SK-N-MC (cell line): ENCODE measurements at places on chromosomes 12 and 14.

GRCh38 chr14:92877757-92878431, 45.1 kb upstream of the CHGA start:
- DNase-seq: no peak

- DNase-seq: no peak
These were observed 724 bp upstream of the CS start for GRCh38 chr12:56300644-56301464.

- no peak for DNase-seq
These were observed 11.9 kb downstream of the SART3 start for GRCh38 chr12:108548954-108549521.

DNA sequence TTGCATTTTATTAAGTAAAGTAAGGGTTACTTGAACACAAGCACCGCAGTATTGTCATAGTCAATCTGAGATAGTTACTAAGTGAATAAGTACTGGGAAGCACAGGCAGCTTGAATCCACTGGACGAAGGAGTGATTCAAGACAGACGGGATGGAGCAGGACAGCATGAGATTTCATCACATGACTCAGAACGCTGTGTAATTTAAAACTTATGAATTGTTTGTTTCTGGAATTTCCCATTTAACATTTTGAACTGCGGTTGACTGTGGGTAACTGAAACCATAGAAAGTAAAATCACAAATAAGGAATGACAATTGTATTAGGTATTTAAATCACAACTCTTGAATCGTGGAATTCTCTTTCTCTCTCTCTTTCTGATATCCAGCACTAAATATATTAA, 1630.4 kb upstream of the SEL1L start:
- no peak for DNase-seq

- no peak for DNase-seq
These were observed 2.3 kb downstream of the TULP3 start for GRCh38 chr12:2893007-2893406.

DNA sequence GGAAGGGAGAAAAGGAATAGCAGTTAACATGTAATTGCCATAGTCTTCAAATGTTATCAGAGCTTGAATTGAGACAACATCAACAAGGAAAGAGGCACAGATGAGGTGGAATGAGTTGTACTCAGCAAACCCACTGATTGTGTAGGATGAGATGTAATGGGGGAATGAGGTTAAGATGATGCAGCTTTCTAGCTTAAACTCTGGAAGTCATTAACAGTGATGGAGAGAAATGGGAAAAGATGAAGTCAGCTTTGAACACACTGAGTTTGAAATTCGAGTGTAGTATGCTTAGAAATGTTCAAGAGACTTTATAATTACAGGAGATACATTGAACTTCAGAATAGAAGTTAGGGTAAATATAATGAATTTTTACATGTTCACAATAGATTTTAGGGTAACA, 106.9 kb downstream of the PRKD1 start:
- DNase-seq: no peak

GRCh38 chr12:89211456-89211855, 140.8 kb downstream of the DUSP6 start:
- DNase-seq: no peak

- DNase-seq: no peak
These were observed 20.0 kb upstream of the BCL7A start for GRCh38 chr12:122001466-122002209.

DNA sequence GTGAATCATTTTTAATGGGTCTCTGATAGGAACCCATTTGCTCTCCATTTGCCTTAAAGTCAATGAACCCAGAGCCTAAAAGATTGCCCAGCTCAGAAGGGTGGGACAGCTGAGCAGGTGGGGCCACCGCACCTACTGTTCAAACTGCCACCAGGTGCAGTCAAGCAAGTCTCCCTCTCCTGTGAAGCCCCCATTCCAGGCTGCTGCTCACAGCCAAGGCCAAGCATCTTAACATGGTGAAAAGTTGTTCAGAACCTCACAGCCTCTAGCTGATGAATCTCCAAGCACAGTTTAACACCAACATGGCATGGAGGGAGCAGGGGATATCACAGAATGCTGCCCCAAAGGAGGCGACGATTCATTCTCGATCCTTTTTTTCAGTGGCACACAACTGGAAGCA, 29.5 kb downstream of the ANO2 start:
- DNase-seq: no peak

GRCh38 chr14:105857826-105858675, 331.7 kb downstream of the TMEM121 start:
- no peak for DNase-seq

DNA sequence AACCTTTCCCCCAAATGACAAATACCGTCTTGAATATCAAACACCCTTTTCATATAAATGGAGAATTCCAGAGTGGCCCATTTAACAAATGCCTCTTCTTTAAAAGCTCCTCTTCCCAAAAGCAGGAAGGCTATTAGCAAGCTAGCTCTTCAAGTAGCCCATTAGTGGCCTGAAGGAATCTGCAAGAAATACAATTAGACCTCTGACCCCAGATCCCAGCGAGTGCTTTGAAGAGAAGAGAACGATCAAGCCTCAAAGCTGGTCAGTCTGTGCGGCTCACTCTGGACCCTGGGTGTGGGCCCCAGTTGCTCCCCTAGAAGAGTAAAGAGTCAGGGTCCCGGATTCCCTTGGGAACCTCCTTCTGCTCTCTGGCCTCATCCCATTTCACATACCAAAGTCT, 325.6 kb downstream of the NUAK1 start:
- no peak for DNase-seq

DNA sequence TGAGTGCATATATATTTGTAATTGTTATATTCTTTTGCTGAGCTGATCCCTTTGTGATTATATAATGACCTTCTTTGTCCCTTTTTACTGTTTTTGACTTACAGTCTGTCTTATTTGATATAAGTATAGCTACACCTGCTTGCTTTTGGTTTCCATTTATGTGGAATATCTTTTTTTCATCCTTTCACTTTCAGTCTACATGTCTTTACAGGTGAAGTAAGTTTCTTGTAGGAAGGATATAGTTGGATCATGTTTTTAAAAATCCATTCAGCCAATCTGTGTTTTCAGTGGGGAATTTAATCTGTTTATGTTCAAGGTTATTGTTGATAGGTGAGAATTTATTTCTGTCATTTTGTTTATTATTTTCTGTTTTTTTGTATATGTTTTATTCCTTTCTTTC, 12.1 kb downstream of the GZMH start:
- no peak for DNase-seq

DNA sequence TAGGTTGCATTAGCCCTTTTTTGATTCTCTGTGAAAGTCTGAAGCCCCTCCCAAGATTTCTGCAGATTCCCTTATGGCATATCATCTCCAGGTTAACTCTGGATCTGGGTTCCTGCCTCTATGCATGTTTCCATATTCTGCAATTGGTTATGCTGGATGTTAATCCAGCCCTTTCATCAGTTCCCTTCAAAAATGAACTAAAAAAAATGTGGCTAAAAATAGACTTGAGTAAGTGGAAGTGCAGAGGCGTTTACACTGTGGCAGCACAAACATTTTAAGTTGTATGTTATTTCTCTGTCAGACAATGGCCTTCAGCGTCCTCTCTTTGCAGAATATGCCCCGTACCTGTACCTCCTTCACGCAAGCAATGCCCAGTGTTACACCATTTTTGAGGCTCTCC, 11.4 kb downstream of the MGST1 start:
- no peak for DNase-seq

DNA sequence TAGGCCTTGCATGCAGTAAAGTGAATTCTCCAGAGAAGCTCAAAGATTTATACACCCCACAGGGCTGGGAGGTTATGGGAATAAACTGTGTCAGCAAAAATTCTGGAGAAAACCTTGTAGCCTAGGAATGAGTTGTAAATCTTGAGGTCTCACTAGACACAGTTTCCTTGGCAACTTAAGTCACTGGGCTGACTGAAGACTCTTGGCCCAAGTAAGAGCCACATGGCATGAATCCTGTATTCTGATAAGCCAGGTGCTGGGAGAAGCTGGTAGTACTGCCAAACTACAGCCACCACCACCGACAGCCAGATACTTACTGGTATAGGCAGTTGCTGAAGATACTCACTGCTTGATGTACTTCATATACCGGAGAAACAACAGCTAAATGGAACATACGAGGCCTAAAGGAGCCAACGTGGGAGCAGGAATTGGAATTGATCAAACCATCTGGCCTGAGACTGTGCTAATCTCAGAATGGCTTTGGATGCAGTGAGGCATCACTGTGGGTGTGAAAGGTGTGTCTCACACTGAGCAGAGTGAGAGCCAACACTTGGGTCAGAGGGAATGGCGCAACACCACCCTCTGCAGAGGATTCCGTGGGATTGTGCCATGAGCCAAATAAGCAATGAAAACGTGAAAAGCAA, 102.8 kb upstream of the TMCC3 start:
- no peak for DNase-seq

DNA sequence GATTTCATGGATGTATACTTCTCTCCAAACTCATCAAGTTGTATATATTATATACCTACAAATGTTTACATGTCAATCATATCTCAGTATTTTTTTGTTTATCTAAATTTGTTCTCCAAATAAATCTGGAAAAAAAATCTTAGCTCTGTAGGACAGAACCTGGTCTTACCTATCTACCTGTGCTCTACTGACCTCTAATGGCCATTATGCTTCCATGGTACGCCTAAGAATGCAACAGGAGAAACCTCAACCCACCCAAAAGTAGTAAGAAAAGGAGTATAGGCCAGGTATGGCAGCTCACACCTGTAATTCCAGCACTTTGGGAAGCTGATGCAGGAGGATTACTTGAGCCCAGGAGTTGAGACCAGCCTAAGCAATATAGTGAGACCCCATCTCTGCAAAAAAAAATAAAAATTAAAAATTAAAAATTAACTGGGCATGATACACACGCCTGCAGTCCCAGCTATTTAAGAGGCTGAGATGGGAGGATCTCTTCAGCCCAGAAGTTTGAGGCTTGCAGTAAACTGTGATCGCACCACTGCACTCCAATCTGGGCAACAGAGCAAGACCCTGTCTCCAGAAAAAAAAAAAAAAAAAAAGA, 8.7 kb downstream of the OR11H4 start:
- DNase-seq: no peak

DNA sequence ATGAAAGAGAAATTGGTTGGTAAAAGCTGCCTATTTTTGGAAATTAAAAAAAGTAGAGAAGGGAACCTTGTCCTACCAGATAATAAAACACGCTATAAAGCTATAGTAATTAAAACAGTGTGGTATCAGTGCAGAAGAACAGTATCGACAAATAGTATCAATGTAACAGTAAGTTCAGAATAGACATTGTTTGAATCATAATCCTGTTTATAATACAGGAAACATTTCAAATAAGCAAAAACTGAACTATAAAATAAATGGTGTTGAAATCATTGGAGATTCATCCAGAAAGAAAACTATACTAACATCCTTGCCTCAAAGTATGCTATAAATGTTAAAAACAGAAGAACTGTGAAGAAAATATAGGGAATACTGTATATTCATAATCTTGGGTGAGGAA, 54.2 kb upstream of the NAP1L1 start:
- DNase-seq: no peak

DNA sequence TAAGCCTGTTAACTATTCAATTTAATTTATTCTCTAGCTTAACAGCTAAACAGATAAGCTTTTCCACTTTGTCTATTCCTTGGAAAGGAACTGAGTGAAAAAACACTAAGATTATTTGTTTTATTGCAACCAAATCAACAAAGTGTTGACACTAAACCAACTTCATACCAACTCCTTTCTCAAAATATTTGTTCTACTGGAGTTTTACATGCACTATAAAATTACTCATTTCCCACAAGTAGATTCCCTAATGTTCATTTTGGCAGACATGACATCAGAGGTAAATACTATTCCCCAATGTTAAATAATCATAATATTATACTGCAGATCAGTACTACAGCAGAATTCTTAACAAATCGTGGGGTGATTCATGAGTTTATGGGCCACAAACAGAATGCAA, 231.4 kb downstream of the TTC6 start:
- no peak for DNase-seq
